ENCODE measurements at places on chromosomes 5 and 9. TPM values are rescaled to one million over a fixed set of nuclear protein-coding genes. Genes with fewer than 3 reads are reported as not detected.

Gene PCDHAC2
- not detected for total RNA-seq

Gene GNA14
- under 0.01 TPM for total RNA-seq

Gene CDH9
- not detected for total RNA-seq

Gene LTC4S
- not detected for total RNA-seq

Gene COL15A1
- 0.69 TPM for total RNA-seq

Gene LRRC70
- 0.34 TPM for total RNA-seq

Gene FAM169A
- total RNA-seq, result 0.46 TPM

Gene CDX1
- not detected for total RNA-seq

Gene CAMK4
- 0.46 TPM for total RNA-seq
